ENCODE measurements at places on chromosomes 13 and 19.

DNA sequence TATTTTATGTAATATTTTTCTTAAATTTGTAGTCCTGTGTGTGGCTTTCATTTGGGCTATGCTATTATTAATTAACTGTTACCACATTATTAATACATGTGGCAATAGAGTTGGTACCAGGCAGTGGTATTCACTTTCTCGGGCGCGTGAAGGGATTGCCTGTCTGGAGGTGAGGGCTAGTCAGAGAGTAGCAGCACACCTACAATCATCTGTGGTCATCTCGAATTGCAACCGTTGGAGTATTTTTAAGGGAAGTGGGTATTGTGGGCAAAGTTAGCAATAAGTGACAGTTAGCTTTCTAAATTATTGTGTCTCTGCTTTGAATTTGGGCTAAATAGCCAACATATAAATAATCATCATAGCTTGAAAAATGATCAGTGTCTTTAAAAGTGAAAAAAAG lies 20.0 kb upstream of the GPR18 start:
- DNase-seq: no peak

- no peak for DNase-seq
Observed at GRCh38 chr19:12828494-12828893, 5.9 kb downstream of the RTBDN start.

GRCh38 chr19:7787141-7787540 lies 24.1 kb downstream of the CLEC4M start:
- no peak for DNase-seq

- no peak for DNase-seq
Observed at GRCh38 chr13:67175836-67176459, 54.2 kb downstream of the PCDH9 start.

GRCh38 chr19:40612831-40613689 lies 11.9 kb downstream of the LTBP4 start:
- DNase-seq: peak; percentile 59

DNA sequence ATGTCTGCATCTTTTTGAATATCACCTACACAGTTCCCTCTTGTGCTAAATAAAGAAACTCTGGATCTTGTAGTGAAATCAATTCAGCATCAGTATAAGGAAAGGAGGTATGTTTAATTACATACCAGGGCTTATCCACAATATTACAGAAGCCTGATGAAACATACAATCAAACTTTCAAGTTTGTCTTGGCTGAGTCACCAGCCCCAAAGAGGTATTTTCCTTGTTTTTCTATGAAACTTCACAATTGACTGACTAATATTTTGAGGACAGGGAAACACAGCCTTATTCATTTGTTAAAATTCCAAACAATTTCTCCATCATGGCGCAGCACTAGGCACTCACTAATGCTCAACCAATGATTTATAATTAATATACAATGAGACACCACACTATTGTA lies 952.4 kb downstream of the PCDH17 start:
- no peak for DNase-seq

- DNase-seq: no peak
Observed at GRCh38 chr13:26253262-26253786, 605 bp upstream of the CDK8 start.

Data from CD4-positive, alpha-beta T cell (primary cell).